ENCODE measurements at places on chromosomes 16 and 17.

DNA sequence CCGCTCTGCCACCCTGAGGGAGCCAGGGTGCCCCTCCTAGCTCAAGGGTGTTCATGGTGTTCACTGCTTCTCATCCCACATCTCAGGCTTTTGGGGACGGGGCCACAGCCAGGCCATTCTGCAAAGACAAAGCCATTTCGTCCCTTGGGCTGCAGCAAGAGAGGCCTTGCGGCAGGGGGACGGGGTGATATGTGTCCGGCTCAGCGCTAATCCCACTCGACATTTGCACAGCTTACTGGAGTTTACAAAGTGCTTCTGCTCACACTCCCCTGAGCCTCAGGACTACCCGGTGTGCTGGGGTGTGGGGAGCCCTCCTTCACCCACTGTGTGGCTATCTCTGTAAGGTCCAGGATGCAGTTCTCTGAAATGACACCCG lies 84.3 kb downstream of the RTN4RL1 start:
- no peak for DNase-seq

DNA sequence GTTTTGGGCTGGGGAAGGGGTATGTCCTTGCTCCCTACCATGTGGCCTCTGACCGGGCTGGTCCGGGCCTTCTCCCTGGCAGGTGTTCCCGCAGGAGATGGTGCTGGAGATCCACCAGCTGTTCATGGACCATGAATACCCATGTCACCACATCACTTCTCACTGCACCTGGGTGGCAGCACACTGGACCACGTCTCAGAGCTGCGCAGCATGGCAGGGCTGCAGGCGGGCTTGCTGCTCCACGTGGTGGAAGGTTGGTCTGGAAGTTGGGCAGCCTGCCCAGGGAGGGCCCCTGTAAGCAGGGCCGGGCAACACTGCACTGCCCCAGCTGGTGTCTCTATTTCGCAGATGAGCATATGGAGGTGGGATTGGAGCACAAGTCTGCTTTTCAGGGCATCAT lies 169.5 kb upstream of the ZNF267 start:
- DNase-seq: no peak

DNA sequence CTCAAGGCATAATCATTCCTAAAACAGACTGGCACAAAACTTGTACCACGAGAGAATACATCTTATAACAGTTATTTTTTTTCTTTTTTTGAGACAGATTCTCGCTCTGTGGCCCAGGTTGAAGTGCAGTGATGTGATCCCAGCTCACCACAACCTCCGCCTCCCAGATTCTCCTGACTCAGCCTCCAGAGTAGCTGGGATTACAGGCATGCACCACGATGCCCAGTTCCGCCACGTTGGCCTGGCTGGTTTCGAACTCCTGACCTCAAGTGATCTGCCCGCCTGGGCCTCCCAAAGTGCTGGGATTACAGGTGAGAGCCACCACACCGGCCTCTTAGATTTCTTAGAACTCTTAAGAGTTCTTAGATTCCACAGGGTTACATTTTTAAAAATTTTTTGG lies 4.1 kb downstream of the NUFIP2 start:
- DNase-seq: no peak

- no peak for DNase-seq
Measured at GRCh38 chr17:73042809-73043685, 49.4 kb downstream of the SLC39A11 start.

- DNase-seq: no peak
Measured at GRCh38 chr16:67327743-67328142, 1.1 kb downstream of the LRRC36 start.

GRCh38 chr16:10835281-10835931 lies 16.8 kb upstream of the TVP23A start:
- no peak for DNase-seq

- DNase-seq: no peak
Measured at GRCh38 chr17:35011671-35012216, 31.4 kb downstream of the LIG3 start.

DNA sequence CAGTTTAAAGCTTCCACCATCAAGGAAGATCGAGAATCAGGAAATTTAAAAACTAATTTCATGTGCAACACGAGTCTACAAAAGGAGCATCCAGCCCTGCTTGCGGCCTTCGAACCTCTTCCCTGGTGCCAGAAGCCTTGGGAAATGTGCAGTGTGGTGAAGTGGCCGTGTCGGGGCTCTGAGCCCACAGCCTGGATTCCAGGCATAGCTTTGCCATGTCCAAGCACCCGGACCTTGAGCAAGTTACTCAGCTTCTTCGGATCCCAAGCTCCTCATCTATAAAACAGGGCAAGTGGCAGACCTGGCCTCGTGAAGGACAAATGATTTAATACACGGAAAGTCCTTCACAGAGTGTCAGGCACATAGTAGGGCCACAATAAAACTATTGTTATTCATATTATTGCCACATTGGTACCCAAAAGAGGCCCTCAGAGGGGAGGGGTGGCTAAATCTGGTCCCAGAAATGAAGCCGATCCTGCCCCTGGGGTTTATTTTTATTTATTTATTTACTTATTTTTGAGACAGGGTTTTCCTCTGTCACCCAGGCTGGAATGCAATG lies 34.8 kb downstream of the COTL1 start:
- DNase-seq: no peak

- no peak for DNase-seq
Measured at GRCh38 chr17:6456914-6457687, 12.8 kb downstream of the PIMREG start.

DNA sequence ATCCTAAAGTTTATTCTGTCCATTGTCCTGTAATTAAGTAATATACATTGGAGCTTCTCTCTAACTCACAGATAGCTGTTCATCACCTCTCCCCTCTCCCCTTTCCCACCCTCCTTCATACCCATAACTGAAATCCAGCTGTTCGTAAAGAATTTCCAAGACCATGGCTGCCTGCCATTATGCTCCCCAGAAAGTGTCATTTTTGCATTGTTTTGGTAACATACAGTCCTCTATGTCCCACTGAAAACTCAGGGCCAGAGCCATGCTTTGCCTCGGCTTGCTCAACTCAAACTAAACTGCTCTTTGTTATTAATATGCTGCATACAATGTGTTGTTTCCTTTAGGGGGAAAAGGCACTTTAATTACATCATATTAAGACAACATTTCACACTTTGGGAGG lies 132.0 kb downstream of the MRTFB start:
- DNase-seq: no peak

- DNase-seq: no peak
Measured at GRCh38 chr17:43713494-43714162, 45.0 kb downstream of the SOST start.

DNA sequence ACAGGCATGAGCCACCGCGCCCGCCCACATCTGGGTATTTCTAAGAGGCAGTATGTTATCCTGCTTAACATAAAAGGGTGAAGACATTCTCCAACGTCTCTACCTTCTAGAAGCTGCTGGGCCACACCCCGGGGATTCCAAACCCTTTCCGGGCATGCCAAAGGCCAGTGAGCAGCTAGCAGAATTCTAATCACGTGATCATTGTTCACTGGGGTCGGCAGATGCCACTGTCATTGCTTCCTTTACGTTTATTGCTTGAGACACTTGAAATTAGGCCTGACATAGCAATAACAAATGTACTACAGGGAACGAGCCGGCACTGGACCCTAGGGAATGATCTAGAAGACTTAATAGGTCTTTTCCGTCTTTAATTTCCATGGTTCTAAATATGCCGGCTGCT lies 141.2 kb upstream of the ZFHX3 start:
- DNase-seq: no peak

GRCh38 chr16:67395105-67395457 lies 1.8 kb upstream of the TPPP3 start:
- DNase-seq: no peak

GRCh38 chr16:12435730-12436129 lies 368.0 kb downstream of the CPPED1 start:
- DNase-seq: no peak

DNA sequence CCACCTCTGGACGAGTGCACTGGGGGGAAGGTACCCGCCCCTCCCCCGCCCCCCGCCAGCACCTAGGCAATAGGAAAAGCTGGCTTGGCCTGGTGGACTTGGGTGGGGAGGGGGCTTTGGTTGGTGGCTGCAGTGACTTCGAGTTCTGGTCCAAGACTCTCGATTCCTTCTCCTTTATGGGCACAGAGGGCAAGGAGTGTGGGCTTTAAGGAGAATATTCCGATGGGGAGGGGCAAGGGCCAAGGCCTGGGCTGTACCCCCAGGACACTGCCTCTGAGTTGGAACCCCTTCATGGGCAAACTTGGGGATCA lies 409 bp downstream of the ACSF2 start:
- DNase-seq: no peak

DNA sequence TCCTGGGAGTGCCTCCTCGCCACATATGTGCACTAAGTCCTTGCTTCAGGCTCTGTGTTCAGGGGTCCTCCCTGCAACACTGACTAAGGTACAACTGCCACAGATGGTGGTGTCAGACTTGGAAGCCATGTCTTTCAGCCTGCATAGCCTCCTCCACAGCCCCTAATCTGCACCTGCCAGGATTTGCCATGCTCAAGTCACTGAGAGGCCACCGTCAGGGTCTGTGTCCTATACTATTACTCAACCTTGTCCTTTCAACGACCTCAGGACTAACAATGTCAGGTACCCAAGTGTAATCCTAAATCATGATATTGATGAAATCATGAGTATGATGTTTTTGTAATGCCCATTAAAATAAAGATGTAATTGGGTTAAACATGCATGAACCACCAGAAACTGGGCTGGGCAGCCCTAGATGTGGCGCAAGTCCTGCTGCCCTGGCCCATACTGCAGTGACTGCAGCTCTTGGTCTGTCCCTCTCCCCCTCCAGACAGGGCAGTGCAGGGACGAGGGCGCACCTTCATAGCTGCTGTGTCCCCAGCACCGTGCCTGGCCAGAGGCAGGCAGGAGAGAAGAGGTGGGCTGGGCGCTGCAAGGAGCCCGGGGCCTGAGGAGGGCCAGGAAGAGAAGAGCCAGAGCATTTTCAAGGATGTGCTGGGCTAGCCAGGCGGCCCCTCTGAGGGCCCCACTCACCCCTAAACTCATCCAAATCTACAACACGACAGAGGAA lies 198.0 kb downstream of the ZNF423 start:
- no peak for DNase-seq

DNA sequence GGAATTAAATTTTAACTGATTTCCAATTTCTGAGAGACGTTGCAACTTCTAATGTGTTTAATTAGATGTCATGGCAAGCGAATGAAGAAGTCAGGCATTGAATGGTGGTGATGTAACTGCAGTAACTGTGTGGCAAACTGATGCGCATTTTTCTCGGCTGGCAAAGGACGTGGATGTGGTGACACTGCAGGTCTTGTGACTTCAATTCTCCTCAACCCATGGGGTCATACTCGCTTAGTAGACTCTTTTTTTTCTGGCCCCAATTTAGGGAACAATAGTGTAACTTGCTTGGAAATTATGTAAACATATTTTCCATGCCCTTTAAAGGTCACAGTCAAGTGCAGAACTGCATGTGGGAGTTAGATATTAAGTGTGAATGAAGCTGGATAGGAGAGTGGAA lies 1.9 kb upstream of the FAM20A start:
- no peak for DNase-seq

- DNase-seq: no peak
Measured at GRCh38 chr16:83899272-83899897, 470 bp downstream of the MLYCD start.

GRCh38 chr17:62597920-62598319 lies 29.6 kb upstream of the MRC2 start:
- no peak for DNase-seq

GRCh38 chr16:89023621-89024511 lies 46.9 kb upstream of the CBFA2T3 start:
- DNase-seq: no peak

DNA sequence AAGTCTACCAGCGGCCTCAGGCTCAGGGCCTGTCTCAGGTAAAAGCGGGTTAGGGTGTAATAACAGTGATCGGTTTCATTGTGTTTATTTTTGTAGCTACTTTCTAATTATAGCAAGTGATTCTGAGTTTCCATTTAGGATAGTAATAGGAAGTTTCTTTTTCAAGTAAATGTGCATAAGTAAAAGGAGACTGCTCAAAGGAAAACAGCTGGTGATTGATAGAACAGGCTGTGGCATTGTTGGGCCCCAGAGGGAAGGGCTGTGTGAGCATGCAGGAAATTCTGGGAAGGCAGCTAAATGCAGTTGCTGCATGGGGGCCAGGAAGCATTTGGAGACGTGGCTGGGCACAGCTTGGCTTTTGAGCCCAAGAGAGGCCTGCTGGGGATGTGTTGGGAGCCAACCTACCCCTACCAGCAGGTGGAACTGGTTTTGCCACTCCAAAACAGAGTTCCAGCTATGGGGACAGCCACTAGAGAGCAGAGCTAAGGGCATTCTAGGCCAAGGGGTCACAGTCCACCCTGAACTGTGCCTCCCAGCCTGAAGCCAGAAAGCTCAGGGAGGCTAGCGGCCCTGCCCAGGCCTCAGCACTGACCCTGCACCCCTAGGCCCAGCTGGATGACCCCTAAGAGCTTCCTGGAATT lies 12.6 kb downstream of the SNX20 start:
- no peak for DNase-seq

- no peak for DNase-seq
Measured at GRCh38 chr17:39625198-39625785, 1.5 kb upstream of the PPP1R1B start.

DNA sequence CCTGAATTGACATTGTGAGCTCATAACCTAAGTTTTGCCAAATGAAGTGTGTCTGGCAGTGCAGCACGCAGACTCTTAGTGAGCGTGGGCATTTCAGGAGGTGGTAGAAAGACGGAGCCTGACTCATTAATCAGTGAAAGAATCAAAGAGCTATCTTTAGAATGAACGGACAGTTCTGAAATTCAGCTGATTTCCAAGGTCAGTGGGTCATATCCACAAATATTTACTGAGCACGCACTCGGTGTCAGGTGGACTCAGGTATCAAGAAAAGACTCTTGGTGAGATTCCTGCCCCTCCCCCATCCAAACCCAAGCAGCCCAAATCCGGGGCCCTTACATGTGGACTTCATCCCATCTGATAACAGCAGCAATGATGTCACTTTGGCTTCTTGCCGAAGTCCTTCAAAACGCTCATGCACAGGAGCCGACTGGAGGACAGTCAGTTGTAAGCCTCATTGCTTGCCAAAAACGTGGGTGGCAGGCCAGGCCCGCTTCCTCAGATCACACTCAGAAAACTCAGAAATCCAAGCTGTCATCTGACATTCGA lies 185.8 kb downstream of the HS3ST3A1 start:
- no peak for DNase-seq

DNA sequence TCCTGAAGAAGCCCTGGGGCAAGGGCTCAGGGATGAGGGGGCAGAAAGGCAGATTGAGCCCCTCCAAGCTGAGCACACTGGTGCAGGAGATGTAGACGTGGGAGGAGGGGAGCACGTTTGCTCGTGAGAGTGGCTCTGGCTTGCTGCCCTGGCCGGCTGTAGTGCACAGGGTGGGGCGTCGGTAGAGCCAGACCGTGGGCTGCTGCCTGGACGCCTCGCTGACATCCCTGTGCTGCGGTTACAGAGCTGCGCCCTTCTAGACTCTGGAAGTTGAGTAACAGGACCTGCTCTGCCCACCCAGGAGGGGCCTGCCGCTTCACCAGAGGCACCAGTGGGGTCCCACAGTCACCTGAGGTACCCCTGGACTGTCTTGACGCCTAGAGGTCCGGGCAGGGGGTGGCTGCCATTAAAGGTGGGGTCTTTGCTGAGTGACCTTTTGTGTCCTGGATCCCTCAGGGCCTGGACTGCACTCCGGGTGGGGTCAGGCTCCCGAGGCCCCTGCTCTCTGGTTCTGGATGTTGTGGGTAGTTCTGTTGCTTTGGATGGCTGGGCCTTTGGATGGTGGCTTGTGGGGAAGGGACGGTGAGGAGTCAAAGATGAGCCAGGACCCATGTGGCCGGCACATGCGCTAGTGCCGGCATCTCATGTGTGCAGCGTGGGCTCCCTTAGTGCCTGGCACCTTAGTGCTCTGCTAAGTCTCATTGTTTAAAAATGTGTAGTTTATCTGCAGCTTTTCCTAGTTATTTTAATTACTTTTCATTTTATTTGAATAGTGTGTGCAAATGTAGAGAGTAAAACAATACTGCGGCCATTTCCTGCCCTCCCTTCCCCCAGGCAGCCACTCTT lies 41.7 kb downstream of the PGS1 start:
- no peak for DNase-seq
